CD14-positive monocyte (primary cell): ENCODE measurements at places on chromosomes 4 and X. TPM values are rescaled to one million over a fixed set of nuclear protein-coding genes. Genes with fewer than 3 reads are reported as not detected.

The G6PD gene
- polyA plus RNA-seq, result 14.7 TPM

GRCh38 chr4:2981256-2981819 is 18.0 kb downstream of the GRK4 start:
- DNase-seq, result no peak

GRCh38 chr4:93384887-93385286 is 443.7 kb upstream of the ATOH1 start:
- DNase-seq, result no peak

GRCh38 chr4:48698029-48698971 is 81.8 kb downstream of the FRYL start:
- no peak for DNase-seq

- no peak for DNase-seq
These were observed 13.8 kb downstream of the SH3BP2 start for GRCh38 chr4:2806390-2807355.

- DNase-seq, result no peak
These were observed 13.3 kb downstream of the MPP1 start for GRCh38 chrX:154791939-154792338.

DNA sequence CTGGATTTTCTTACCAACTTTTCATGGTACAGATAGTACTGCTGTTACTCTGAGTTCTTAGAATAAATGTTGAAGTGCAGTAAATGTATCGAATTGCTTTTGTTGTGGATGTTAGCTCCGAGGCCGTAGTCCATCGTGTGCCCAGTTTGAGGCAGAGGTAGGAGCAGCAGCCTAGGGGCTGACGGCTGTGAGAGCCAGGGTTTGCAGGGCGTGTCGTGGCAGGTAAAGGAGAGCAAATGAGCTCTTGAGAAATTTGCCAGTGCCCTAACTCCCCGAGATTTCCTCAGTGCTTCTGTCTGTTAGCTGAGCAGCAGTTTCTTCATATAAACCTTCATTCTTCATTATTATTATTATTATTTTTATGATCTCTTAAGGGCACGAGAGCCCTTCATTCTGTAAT is 21.6 kb downstream of the PRIMPOL start:
- no peak for DNase-seq

GRCh38 chrX:110228453-110228852 is 89.4 kb downstream of the AMMECR1 start:
- no peak for DNase-seq

DNA sequence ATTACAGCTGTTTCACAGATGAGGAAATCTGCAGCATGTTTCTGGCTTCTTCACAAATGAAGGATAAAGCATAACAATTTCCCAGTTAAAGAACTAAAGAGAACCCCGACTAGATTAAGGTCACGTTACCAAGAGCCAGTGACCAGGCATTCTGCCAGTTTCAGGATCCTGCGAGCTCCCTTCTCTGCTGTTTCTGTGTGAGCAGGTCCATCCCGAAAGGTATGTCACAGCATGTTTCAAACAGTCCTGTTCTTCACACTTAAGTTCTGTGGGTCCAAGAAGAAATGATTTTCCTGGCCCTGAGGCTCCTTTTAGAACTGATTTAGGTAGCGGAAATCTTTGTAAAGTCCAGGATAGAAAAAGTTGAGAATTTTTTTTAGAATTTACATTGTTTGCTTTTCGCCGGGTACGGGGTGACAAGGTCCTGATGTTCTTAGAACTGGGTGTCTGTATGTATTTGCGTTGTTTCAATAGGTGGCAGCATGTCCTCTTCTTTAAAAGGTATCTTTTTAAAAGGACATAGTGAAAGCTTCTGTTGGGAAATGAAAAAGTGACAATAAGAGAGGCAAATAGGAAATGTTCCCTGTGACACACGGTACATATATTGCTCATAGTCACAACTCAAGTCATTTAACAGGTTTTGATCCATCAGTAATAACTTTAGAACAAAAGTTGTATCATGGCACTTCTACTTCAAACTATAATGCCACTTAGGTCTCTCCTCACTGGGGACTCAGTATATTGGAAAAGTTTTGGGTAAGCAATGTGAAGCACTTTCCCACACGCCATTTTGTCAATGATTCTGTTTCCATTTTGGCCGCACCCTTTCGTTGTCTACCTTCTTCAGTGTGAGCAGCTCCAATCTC is 18.4 kb downstream of the IL21 start:
- no peak for DNase-seq
